ENCODE measurements at places on chromosomes 6 and 20. TPM values are rescaled to one million over a fixed set of nuclear protein-coding genes. Genes with fewer than 3 reads are reported as not detected.

GRCh38 chr6:20661721-20662120 is 127.5 kb downstream of the CDKAL1 start:
- no peak overlapping the region for H3K27ac ChIP-seq
- peaks cover 2% of the 10 kb centered on the region for H3K4me1 ChIP-seq
- no peak overlapping the region for H3K4me3 ChIP-seq
- H3K36me3 ChIP-seq: no peaks in the 10 kb centered on the region
- no peaks in the 10 kb centered on the region for H3K27me3 ChIP-seq

- no peak for DNase-seq
- H3K27me3 ChIP-seq: no peaks in the 10 kb centered on the region
- no peak overlapping the region for H3K4me3 ChIP-seq
- H3K27ac ChIP-seq: no peak overlapping the region
- H3K36me3 ChIP-seq: no peaks in the 10 kb centered on the region
Measured at GRCh38 chr6:23027281-23027680, 457.9 kb downstream of the HDGFL1 start.

DNA sequence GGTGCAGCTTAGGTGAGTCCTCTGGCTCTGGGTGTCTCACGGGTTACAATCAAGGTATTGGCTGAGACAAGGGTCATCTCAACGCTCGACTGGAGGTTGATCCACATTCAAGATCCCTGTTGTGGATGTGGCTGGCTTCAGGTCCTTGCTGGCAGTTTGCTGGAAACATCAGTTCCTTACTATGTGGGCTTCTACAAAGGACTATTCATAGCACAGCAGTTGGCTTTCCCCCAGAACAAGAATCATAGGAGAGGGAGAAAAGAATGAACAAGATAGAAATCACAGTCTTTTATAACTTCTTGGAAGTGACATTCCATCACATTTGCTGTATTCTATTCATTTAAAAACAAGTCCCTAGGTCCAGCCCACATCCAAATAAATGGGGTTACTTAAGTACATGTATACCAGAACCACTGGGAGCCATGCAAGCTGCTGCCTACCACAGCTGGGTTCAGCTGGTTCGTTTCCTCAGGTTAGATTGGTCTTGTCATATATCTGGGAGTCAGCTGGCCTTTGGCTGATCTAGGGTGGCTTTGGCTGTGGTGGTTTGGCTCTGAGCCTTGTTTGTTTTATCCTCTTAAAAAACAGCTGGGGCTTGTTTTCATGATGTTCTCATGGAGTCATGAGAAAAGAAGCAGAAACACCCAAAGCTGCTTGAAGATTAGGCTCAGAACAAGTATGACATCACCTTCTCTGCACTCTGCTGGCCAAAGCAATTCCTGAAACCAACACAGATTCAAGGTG is 433.2 kb upstream of the SPTLC3 start:
- H3K4me3 ChIP-seq: no peak overlapping the region
- DNase-seq: no peak
- H3K4me1 ChIP-seq: no peaks in the 10 kb centered on the region
- no peaks in the 10 kb centered on the region for H3K36me3 ChIP-seq

- DNase-seq: no peak
- no peak overlapping the region for H3K27ac ChIP-seq
- H3K4me3 ChIP-seq: no peak overlapping the region
- H3K4me1 ChIP-seq: peaks cover 1% of the 10 kb centered on the region
Measured at GRCh38 chr6:2708456-2708855, 42.3 kb downstream of the MYLK4 start.

DNA sequence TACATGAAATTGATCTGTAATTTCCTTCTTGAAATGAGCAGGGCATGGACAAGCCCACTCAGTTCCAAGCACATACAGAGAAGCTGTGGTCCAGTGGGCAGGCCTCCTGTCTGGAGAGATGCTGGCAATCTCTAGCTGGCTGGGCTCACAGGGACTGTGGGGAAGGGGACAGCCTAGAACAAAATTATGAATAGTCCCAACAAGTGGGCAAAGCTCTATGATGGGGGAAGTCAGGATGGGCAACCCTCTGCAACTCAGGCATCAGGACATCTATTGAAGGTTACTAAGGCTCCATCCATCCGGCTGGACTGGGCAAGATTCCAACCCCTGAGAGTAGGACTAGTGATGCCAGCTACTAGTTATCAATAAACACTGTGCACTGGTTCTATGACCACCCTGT is 40.9 kb downstream of the TRERF1 start:
- no peaks in the 10 kb centered on the region for H3K27me3 ChIP-seq
- peaks cover 14% of the 10 kb centered on the region for H3K4me1 ChIP-seq

DNA sequence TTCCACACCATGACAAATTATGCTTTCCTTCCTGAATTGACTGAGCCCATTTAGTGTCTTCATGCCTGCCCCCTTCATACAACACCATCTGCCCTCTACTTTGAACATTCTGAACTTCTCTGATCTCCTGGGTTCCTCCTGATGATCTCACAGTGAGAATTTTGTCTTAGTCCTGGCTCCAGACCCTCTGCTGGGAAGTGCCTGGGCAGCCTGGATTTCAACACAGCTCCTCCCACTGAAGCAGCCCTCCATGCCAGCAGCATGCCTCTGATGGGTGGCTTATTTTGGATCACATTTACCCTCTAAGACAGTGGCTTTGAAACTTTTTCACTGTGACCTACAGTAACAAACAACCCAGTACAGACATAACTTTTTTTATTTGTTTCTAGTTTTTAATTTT is 41.5 kb downstream of the DSE start:
- no peaks in the 10 kb centered on the region for H3K27me3 ChIP-seq
- peaks cover 6% of the 10 kb centered on the region for H3K36me3 ChIP-seq
- no peak overlapping the region for H3K4me3 ChIP-seq
- DNase-seq: no peak

GRCh38 chr6:20939161-20939775 is 405.0 kb downstream of the CDKAL1 start:
- H3K4me1 ChIP-seq: no peaks in the 10 kb centered on the region
- H3K27me3 ChIP-seq: no peaks in the 10 kb centered on the region
- H3K4me3 ChIP-seq: no peak overlapping the region
- no peak overlapping the region for H3K27ac ChIP-seq
- H3K36me3 ChIP-seq: no peaks in the 10 kb centered on the region

The MLN gene
- not detected for total RNA-seq

The SYNDIG1 gene
- not detected for total RNA-seq

The EFCAB8 gene
- not detected for total RNA-seq

The C20orf144 gene
- under 0.01 TPM for total RNA-seq

The RIMS4 gene
- not detected for total RNA-seq

The EPPIN gene
- not detected for total RNA-seq
